ENCODE measurements at places on chromosomes 6 and 20.

GRCh38 chr6:139490482-139490881 is 116.0 kb upstream of the CITED2 start:
- no peak for DNase-seq

- no peak for DNase-seq
Observed at GRCh38 chr20:33622705-33623365, 39.3 kb upstream of the C20orf144 start.

DNA sequence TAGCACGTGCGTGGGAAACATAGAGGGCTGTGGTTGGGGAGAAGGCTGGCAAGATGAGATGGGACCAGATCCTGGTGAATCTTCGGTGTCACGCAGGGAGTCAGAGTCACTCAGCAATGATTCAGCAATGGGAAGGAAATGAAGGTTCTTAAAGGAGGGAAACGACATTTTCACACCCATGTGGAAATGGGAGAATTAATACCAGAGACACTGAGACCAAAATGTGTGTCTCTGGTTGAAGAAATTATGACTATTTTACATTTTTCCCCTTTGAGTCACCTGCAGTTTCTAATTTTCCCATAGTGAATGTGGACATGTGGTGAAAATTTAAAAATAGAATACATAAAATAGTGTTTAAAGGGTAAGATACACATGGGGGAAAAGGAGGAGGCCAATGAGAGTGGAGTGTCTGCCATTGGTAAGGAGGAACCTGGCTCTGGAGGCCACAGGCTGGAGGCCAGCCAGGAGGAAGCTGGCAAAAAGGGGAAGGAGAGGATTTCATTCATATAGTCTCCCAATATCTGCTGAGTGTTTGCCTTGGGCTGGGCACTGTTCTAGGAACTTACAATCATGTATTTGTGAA is 17.5 kb downstream of the NRN1 start:
- no peak for DNase-seq

DNA sequence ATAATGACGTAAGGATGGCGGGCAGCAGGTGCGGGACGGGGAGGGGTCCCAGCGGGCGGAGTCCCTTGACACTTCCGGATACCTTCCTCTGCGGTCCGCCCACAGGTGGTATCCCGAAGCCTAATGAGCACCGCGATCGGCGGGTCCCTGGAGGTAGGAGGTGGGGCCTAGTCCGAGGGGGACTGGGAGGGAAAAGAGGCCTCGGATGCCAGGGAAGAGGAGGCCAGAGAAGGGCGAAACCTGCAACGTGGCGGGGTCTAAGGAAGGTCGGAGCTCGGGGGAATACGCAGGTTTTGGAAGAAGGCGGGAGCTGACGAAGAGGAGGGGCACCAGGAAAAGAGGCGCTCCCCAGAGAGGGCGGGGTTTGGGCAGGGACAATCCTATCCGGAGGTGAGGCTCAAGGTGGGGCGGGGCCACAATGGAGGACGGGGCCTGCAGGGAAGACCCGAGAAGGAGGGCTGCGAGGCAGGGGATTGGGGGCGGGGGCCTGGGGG is 3.7 kb downstream of the PRSS16 start:
- DNase-seq, result peak; percentile 86

DNA sequence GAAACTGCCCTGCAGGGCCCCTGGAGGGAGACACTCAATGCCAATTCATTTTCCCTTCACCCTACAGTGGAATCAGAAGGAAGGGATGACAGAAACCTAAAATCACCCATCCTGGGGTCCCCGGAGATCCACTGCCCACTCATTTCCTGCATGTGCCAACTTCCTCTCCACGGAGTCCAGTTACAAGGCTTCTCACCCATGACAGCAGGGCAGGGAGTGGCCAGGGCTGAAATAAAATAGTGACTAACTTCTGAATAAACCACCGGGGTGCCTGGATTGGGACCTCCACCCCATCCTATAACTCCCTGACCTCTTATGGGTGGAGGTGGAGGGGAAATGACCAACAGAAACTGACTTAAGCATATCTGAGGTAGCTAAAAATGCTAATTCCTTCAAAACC is 362.3 kb downstream of the MAFB start:
- DNase-seq, result no peak

GRCh38 chr6:27617046-27617687 is 144.3 kb upstream of the ZNF184 start:
- no peak for DNase-seq

GRCh38 chr20:10521836-10522235 is 86.7 kb downstream of the SLX4IP start:
- no peak for DNase-seq

- no peak for DNase-seq
Observed at GRCh38 chr20:1883986-1884385, 11.2 kb upstream of the SIRPA start.

- DNase-seq, result no peak
Observed at GRCh38 chr6:104969785-104970581, 13.1 kb downstream of the LIN28B start.

DNA sequence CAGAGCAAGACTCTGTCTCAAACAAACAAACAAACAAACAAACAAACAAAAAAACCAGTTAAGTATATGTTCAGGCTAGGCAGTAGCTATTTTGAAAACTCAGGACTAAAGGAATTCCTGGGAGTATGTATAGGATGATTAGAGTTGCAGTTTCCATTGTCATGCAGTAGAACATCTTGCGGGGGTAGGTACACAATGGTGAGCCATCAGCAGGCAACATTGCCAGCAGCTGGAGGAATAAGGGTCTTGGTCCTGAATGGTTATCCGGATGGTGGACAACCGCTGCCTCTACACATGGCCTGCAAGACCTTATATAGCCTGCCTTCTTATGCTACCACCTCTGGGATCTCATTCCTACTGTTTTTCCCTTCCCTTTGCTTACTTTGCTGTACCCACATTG is 297.5 kb downstream of the SOX4 start:
- no peak for DNase-seq

- DNase-seq, result no peak
Observed at GRCh38 chr6:33692760-33693158, 18.7 kb downstream of the UQCC2 start.

GRCh38 chr20:43831481-43832065 is 83.1 kb upstream of the TOX2 start:
- no peak for DNase-seq

GRCh38 chr20:63767886-63768285 is 28.3 kb downstream of the SLC2A4RG start:
- DNase-seq, result no peak

- DNase-seq, result no peak
Observed at GRCh38 chr6:19934996-19935591, 97.9 kb downstream of the ID4 start.

DNA sequence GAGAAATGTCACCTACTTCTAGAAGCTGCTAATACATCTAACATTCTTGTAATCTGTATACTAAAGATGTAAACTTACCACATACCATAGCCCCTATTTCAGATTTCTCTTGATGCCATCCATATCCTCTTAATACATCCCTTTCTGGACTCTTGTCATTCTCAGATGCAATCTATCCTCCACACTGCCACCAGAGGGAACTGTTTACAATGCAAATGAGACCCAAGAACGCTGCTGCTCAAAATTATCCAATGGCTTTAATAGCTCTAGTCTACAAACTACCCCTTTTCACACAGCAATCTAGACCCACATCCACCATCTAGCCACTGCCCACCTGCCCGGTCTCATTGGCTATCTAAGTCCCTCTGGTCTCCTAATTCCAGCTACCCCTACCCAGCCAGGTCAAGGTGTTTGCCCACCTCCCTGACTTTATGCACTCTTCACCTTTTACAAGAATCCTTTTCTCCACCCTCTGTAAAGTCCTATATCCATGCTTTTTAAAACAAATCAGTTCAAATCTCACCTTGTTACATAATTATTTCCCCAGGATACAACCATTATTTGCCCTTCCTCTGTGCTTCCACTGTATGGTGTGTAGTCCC is 14.8 kb downstream of the FAXC start:
- DNase-seq, result peak; percentile 42

- no peak for DNase-seq
Observed at GRCh38 chr6:63415286-63415685, 95.5 kb upstream of the LGSN start.

DNA sequence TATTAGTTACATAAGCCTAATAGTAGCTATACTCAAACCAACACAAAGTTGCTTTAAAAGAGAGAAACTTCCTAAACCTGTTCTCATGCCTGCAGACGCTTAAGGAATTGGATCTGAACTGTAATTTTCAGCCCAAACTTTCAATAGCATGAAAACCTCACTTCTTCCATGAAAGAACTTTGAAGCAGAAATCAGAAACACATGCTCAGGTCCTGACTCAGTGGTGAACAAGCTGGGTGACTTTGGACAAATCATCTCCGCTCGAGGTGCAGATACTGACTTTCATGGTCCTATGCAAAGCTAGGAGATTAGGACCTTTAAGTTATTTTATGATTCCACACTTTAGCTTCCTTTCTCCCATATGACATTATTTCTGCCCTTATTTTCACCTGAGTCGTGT is 36.5 kb downstream of the NOX3 start:
- no peak for DNase-seq

DNA sequence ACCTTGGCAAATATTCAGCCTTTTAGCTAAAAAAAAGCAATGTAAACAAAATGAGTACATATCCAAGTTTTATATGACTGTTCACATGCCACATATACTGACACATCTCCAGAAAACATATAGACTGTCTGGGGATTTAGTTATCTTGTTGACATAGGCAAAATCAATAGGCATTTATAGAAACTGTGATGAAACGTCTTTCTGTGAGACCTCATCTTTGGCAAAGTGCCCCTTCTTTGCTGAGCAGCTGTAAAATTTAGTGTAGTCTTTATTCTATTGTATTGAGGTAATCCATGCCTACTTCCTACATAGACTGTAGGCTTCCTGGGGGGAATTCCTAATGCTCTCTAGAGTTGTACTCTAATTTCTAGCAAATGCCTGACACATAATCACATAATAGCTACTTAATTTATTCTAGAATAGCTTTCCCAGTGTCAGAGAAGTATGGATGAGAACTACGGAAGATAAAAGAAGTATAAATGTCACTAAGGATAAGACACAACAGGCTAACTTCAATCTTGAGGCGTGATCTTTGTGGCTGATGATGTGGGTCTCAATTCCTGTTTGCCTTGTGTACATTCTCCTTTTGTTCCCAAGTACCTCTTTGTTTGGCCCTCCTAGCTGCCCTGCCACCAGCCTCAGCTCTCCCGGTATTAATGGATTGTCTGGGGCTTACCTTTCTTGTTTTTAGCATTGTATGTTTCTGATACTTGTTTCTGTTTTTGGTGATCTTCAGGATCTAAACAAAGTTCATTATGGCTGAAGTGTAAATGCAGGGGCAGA is 30.6 kb downstream of the PTCHD4 start:
- no peak for DNase-seq

DNA sequence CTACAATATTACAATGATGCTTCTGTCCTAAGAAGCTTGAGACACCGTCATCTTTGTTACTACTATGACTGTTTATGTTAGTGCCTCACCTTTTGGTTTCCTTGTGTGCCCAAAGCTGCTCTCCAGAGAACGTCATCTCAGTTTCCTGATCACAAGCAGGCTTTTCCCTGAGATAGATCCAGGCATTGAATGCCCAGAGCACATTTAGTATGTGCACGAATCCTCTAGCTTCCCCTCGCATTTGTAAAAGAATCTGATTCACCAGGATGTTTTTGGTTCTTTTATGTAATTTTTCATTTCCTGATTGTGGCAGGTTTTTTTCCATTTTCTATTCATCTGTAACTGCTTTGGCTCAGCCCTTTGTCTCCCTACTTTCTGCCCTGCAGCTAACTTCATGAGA is 100.2 kb upstream of the TMEM181 start:
- no peak for DNase-seq

- DNase-seq, result no peak
Observed at GRCh38 chr20:2706688-2707352, 14.2 kb downstream of the EBF4 start.

GRCh38 chr6:53744321-53744720 is 50.5 kb upstream of the LRRC1 start:
- DNase-seq, result no peak

DNA sequence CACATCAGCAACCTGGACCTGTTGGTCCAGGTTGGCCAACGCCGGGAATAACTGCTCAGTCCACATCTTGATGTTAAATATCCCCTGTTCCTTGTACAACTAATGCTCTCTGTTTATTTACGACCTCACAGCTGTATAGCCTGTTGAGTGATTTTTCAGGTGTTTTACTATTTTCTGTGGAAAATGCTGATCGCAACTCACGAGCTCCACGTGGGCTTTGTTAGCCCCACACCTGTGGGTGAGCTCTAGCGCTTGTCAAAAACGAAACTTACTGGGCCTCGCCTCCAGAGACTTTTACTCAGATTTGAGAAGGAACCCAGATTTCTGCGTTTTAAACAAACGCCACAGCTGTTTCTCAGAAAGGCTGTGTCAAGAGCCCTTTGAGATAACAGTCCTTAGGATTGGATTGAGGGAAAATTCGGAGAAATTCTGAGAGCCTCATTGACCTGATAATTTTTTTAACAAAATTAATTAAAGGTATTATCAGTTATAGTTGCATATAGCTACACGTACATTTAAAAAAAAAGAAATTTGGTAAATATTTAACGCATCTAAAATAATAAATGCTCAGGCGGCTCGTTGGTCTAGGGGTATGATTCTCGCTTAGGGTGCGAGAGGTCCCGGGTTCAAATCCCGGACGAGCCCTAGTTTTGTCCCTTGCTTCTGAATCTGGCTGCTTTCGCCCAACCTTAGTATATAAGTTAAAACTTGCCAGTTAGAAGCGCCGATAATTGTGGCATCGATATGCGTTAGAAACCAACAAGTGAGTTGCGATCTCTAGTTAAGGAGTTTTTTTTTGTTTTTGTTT is 16.7 kb downstream of the HMGN4 start:
- DNase-seq, result peak; percentile 54

DNA sequence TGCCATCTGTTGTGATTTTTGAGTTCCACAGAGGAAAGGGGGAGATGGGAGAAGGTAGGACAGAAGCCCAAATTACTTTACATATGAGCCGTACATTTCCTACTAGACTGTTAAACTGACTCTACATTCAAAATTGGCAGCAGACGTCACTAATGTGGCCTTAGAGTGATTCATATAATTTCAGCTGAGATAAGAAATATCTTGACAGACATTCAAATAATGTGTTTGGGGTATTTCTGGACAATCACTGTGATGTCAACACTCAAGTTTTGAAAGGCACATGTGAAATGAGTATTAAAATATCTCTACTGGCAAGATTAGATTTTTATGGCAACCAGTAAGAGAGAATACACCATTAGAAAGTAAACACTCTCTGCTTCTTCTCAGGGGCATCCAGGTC is 104.0 kb downstream of the MTFR2 start:
- DNase-seq, result no peak

- DNase-seq, result peak; percentile 77
Observed at GRCh38 chr20:1803061-1803931, 91.9 kb upstream of the SIRPA start.

Measured in GM13977 (cell line).